ENCODE measurements at places on chromosomes 1 and 21.

DNA sequence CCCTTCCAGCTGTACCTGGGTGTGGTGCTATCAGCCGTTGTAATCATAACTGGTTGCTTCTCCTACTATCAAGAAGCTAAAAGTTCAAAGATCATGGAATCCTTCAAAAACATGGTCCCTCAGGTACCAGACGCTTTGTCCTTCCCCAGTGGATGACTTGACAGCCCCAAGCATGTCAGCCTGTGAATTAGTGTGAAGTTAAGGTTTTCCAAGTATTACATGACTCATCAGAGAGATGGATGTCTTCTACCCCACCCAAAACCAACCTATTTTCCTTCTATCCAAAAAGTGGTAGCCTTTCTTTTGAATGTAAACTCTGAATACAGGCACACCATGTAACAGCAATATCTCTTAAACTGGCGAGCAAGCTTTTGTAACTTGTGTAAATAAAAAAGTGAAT is 15.1 kb downstream of the ATP1A1 start:
- no peak for DNase-seq

GRCh38 chr1:57238233-57238781 is 185.6 kb downstream of the DAB1 start:
- DNase-seq: no peak

DNA sequence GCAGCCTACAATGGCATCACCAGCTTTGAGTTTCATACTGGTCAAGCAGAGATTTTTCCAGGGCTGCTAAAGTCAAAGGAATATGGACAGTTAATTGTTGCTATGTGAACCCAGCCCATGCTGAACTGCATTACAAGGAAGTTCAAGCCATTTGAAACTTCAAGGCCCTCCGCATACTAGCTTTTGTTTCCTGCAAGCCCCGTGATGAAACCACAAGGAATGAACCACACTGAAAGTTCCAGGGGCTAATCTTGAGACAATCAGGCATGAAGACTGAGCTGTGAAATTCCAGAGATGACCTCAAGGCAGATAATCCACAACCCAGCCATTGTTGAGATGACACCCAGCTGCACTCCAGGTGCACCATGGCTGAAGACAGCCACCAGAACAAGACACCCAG is 180.8 kb downstream of the C1orf21 start:
- DNase-seq: no peak

- no peak for DNase-seq
Observed at GRCh38 chr1:59639266-59639665, 175.5 kb upstream of the HOOK1 start.

- no peak for DNase-seq
Observed at GRCh38 chr1:111236806-111237205, 9.3 kb downstream of the CHI3L2 start.

- peak; percentile 75 for DNase-seq
Observed at GRCh38 chr1:116504308-116505156, 66.3 kb downstream of the CD58 start.
